ENCODE measurements at places on chromosomes 12 and 14.
A peak's percentile ranks its signal among the peaks of the same experiment; 100 is the strongest.

DNA sequence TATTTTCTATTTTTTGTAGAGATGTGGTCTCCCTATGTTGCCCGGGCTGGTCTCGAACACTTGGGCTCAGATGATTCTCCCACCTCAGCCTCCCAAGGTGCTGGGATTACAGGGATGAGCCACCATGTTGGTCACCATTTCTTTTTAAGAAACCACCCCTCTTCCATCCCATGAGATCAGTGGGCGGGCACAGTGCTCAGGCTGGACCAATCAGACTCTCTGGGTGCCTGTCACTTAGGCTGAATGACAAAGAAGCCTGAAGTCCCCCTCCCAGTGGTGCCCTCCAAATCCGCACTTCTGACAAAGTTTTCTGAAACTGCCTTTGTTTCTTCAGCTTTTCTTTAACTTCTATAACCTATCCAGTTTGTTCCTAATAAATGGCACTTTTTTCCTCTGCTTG, 48.2 kb downstream of the CALM1 start:
- peak; percentile 60 for DNase-seq

DNA sequence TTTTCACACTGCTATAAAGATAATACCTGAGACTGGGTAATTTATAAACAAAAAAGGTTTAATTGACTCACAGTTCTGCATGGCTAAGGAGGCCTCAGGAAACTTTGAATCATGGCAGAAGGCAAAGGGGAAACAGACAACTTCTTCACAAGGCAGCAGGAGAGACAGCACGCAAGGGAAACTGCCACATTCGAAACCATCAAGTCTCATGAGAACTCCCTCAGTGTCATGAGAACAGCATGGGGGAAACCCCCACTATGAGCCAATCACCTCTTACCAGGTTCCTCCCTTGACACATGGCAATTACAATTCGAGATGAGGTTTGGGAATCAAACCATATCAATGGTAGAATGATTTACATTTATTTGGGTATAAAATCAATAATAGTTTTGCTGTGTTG, 558.5 kb downstream of the TMTC2 start:
- DNase-seq = no peak

- peak; percentile 73 for DNase-seq
Observed at GRCh38 chr12:14756334-14757143, 46.7 kb downstream of the WBP11 start.

DNA sequence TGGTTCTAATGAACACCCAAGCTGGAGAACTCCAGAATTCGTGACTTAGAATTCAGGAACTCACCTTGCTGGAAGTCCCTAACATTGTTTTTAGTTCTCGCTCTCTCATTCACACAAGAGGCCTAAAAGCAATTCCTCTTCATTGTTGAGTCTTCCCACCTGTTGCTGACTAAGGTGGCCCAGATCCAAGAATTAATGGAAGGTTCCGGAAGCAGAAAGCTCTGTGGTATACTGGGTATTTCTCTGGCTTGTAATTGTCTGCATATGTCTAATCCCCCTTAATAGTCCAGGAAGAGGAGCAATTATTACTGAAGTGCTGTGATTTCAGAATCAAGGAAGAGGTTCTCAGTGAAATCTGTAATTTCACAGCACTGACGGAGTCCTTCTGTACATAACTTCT, 31.4 kb downstream of the TMEM233 start:
- no peak for DNase-seq

GRCh38 chr12:57899010-57899662, 42.2 kb upstream of the ATP23 start:
- DNase-seq = no peak

DNA sequence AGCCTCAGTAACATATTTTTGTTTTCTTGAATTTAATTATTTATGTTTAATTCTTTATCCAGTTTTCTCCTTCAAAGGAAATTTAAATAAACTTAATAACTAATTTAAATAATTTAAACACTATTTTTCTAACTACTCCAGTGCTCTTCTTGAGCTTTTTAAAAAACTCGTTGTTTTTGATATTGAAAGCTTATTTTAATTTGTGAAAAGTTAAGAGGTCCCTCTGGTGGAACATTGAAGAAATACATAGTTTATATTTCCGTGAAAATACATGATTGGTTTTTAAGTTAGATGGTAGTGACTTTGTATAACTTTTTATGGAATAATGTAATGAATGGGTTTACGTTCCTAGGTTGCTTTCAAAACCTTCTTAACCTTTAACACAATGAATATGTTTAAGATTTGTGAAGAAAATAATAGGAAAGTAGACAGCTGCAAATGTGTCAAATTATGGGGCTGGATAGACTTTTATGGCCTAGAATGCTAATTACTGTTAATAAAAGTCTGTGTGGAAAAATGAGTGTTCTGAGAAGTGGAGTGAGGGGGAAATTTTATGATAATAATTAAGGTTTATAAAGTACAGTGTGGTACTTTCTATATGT, 45.9 kb upstream of the MSRB3 start:
- DNase-seq = peak; percentile 13

- no peak for DNase-seq
Observed at GRCh38 chr12:79848339-79848738, 86.6 kb downstream of the PPP1R12A start.

- peak; percentile 82 for DNase-seq
Observed at GRCh38 chr14:99729991-99730875, 46.1 kb downstream of the CYP46A1 start.

- DNase-seq = peak; percentile 98
Observed at GRCh38 chr14:20970983-20971704, 15.9 kb downstream of the RNASE2 start.

DNA sequence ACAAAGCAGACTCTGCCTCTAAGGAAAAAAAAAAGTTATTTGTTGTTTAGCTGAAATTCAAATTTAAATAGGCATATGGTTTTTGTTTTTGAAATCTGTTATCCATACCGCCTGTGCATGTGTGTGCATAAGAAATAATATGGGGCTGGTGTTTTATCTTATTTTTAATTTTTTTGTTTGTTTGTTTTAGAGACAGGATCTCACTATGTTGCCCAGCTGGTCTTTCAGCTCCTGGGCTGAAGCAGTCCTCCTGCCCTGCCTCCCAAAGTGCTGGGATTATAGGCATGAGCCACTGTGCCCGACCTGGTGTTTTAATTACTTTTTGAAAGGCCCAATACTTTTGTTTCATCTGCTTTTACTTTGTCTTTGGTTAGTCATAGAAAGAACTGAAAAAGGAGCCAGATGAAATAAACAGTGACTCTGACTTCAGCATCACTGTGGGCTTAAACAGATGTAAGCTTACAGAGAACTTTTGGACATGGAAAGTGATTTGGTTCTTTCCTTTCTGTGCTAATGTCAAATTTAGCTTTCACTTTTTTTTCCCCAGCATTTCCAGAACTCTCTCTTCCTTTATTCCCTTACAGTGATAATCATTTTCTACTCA, 37.2 kb downstream of the SUPT16H start:
- no peak for DNase-seq

All from mesendoderm (in vitro differentiated cells).